ENCODE measurements at places on chromosomes 6 and 20. TPM values are rescaled to one million over a fixed set of nuclear protein-coding genes. Genes with fewer than 3 reads are reported as not detected.

DNA sequence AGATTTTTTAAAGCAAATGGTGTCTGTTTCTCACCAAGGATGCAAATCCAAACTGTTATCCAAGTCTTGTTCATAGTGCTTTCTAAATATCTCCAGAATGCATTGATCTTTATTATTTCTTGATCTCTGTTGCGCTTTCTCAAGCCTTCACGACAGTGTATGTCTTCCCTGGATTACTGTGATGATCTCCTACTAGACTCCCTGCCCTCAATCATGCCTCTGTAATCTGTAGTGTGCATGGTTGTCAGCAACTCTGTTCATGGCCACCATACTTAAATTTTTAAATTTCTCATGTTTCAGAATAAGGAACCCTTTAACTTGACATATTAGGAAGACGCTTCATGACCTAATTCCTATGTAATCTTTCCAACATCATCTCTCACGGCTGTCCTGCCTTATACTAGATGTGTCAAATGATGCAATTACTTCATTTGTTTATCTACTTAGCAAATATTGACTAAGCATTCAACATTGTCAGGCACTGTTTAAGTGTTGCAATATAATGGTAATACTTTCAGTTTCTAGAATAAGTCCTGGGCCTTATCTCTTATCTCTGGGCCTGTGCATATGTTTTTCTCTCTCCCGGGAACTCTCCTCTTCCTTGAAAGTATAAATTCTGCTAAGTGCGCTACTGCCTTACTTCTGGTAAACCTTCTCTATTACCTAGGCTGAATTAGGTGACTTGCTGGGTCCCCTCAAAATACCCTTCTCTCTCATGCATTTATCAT is 25.6 kb upstream of the AHI1 start:
- no peak for DNase-seq

DNA sequence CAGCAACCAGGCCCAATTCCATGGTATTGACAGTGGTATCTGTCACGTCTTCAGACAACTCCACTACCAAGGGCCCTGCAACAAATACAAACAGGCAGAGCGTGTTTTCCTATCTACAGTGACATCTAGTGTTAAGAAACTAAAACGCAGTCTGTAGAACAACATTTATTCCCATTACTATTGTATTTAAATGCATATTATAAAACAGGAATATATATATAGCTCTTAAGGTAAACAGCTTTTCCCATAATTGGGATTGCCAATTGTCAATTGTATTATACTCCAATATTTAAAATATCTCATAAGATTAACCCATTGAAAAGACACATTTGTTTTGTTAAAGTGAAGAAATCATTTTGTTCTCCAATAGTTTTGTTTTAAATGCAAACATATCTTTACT is 97.2 kb downstream of the KIF16B start:
- no peak for DNase-seq

GRCh38 chr6:125293587-125293986 is 8.2 kb downstream of the HDDC2 start:
- no peak for DNase-seq

- no peak for DNase-seq
Observed at GRCh38 chr6:42690872-42691271, 31.5 kb downstream of the PRPH2 start.

DNA sequence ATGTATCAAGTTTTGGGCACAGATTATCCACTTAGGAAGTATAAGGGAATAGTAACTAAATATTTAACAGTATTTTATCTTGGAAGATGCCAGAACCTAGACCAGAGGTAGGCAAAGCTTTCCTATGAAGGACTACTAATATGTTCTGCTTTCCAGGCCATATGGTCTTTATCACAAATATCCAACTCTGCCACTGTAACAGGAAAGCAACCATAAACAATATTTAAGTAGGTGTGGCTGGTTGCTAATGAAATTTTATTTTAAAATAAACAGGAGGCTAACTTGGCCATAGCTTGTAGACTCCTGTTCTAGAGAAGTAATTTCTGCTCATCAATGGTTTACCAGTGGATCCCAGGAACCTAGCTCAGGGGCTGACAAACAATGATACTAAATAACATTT is 39.4 kb downstream of the NOL7 start:
- no peak for DNase-seq

- DNase-seq = no peak
Observed at GRCh38 chr6:139099984-139100383, 34.9 kb upstream of the HECA start.

GRCh38 chr6:20805021-20805420 is 270.8 kb downstream of the CDKAL1 start:
- no peak for DNase-seq

DNA sequence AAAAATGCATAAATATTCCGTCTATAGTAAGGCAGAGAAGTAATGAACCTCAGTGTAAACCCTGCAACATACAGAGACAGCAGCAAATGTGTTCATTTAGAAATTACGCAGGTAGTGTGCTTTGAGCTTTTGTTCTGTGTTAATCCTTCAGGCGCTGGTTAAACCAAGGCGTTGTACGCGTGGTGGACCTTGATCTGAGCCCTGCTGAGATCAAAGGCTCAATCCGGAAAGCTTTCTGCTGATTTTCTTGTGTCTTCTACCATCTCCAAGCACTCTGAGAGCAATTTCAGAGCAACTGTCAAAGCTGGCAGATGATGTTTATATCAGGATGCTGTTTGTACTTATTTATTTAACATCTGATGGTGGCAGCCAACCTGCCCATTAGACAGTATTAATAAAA is 382.8 kb downstream of the CDH26 start:
- DNase-seq = no peak

GRCh38 chr6:131867744-131868143 is 59.9 kb downstream of the ENPP1 start:
- DNase-seq = no peak

- DNase-seq = no peak
Observed at GRCh38 chr20:58246346-58246745, 17.9 kb upstream of the ANKRD60 start.

Gene DLK2
- 16.5 TPM for total RNA-seq

Gene SAYSD1
- 11.0 TPM for total RNA-seq

Gene SEL1L2
- total RNA-seq = not detected

Gene LZTS3
- 6.3 TPM for total RNA-seq

Gene BPIFB1
- total RNA-seq = 4.3 TPM

Gene CPNE5
- 2.5 TPM for total RNA-seq
